NCI-H446 treated with DMSO at 0.1 percent for 48 hours (cell line): ENCODE measurements at places on chromosomes 13 and 19.

DNA sequence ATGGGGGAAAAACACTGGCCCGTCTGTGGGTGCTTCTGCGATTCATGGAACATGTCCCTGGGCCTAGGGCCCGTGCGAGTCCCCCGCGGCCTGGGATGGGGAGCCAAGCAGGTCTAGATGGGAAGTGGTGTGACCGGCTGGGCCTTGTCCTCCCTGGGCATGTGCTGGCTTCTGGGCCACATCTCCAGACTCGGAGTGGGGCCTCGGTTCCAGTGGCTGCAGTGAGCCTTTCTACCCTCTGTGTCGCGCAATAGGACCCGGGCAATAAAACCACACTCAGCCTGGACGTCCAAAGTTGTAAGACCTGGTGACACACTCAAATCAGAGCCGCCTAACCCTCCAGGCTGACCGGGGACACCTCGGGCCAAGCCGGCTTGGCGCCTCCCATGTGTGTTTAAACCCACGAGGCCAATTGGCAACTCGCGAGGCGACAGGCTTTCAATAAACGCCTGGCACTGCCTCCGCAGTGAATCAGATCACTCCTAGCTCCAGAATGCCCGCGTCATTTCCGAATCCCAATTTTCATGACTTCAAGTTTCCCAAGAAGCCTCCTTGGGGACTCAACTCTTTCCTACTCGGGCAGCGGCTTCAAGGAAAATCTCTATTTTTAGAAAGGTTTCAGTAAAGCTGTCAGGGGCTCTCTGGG is 57.3 kb downstream of the KLF2 start:
- DNase-seq, result no peak

- no peak for DNase-seq
Measured at GRCh38 chr13:40384976-40385857, 281.2 kb downstream of the FOXO1 start.

GRCh38 chr19:47839411-47839810 is 17.7 kb downstream of the CRX start:
- no peak for DNase-seq

GRCh38 chr13:21075011-21075378 is 13.6 kb upstream of the LATS2 start:
- DNase-seq, result no peak

DNA sequence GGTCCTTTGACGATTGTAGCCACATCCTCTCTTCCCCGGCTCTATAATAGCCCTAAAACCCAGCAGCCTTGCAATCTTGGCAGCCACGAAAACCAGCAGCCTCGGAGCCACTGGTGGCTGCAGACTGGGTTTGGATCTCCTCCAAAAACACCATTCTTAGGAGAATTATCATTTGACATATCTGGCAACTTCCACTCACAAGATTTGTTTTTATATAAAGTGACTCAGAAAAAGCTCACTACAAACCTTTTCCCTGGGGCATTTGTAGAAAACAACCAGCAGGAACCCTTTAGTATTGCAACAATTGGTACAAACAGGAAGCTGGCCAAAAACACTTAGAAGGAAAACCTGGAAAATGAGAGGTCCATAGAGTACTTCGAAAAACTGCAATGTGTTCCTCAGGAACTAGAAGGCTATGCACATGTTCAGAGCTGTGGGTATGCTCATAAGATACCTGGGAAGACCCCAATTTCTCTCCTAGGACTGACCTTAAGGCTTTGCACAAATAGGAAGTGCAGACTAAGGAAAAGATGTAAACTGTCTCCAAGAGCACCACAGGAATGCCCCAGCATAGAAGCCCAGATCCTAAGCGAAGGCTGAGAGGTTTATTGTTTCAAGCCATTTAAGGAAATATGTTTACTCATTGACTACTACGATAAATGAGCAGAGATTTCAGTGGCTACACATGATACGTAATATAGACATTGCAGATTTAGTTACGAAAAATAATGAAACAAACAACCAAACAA is 71.2 kb downstream of the MYO16 start:
- no peak for DNase-seq

DNA sequence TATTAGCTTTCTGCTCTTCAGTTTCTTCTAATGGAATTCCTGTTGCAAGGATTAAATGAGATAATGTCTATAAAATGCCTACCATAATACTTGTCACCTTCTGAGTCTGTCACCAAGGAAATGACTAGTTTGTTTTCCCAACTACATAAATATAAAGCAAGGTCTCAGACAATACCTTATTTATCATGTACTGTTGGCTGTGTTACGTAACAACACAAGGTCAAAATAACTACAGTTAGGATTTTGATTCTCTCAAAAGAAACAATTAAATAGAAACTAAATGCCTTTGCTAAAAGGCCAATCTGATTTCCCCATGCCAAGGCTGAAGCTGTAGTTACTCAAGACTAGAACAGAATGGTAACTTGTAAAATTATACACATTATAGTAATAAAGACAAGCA is 134.5 kb downstream of the PCDH9 start:
- DNase-seq, result no peak

GRCh38 chr19:11017275-11018035 is 56.6 kb downstream of the SMARCA4 start:
- DNase-seq, result no peak

DNA sequence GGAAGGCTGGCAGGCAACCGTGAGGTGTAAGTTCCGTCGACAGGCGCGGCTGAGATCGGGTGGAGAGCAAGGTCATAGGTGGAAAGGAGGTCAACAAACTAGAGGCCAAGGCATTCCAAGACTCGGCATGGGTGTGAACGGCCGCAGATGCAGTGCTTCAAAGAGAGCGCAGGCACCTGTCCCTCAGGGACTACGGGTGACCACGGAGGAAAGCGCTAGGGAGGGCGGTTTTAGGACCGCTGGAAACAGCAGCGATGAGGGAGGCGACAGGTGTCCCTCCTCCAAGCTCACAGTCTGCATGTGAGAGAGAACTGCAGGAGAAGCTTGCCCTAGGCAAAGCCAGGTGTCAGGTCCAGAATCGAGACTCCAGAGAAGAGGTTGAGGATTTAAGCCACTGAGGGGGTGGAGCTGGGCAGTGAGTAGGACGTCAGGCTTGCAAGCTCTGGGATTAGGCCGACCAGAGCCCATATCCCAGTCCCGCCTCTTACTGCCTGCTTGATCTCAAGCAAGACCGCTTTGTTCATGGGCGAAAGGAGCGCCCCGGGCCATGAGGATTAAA is 1.6 kb upstream of the MLNR start:
- no peak for DNase-seq

DNA sequence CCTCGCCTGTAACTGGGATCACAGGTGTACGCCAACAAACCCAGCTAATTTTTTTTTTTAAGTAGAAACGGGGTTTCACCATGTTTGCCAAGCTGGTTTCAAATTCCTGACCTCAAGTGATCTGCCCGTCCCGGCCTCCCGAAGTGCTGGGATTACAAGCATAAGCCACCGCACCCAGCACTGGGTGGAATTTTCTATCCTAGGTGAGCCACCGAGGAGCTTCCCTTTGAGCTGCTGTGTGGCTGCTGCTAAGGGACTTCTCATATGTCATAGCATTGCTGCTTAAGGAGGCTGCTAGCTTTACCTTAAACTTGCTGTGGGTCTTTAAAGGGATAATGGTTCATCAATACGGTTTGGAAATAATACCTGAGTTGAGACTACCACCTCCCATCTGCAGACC is 2.9 kb upstream of the AMER2 start:
- no peak for DNase-seq

GRCh38 chr13:35208587-35208986 is 266.5 kb downstream of the NBEA start:
- no peak for DNase-seq

DNA sequence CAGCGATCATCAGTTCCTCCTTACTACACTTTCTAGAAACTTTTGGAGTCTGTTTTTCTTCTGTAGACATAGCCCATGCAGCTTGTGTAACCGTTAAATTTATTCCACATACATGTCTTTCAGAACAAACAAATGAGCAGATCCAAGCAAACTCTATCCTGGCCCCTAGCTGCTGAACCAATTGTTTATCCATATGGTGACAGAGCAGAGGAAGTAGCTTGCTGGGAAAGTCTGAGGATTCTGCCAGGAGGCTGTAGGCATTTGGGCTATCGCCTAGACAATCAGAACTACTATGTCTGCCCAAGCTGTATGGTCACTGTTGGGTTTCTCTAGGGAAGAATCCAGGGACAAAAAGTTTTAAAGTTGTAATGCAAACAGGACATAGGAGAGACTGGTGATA is 343.7 kb downstream of the SPRY2 start:
- DNase-seq, result no peak

- no peak for DNase-seq
Measured at GRCh38 chr19:58407658-58408151, 744 bp upstream of the ZNF584 start.

- DNase-seq, result no peak
Measured at GRCh38 chr13:89514534-89515312, 1832.8 kb upstream of the MIR17HG start.

DNA sequence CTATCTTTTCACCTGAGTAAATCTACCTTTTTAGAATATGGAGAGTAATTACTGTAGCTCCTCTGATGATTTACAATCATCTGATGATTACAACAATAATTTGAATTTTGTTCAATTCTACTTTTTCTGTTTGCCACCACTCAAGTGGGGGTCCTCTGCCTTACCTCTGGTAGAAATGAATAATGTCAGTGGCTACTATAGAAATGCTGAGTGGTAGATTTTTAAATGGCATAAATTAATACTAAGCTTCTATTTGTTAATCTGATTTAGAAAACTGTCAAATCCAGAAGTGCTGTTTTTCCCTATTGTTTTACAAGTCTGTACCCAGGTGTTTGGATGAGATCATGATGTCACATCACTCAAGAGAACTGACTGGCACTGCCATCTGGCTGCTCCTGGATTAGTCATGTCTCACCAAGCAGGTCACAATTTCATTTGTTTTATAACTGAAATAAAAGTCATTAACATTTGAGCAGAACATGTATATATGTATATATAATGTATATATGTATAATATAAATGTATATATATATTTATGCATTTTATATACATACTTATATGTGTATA is 494.8 kb downstream of the TBC1D4 start:
- no peak for DNase-seq

DNA sequence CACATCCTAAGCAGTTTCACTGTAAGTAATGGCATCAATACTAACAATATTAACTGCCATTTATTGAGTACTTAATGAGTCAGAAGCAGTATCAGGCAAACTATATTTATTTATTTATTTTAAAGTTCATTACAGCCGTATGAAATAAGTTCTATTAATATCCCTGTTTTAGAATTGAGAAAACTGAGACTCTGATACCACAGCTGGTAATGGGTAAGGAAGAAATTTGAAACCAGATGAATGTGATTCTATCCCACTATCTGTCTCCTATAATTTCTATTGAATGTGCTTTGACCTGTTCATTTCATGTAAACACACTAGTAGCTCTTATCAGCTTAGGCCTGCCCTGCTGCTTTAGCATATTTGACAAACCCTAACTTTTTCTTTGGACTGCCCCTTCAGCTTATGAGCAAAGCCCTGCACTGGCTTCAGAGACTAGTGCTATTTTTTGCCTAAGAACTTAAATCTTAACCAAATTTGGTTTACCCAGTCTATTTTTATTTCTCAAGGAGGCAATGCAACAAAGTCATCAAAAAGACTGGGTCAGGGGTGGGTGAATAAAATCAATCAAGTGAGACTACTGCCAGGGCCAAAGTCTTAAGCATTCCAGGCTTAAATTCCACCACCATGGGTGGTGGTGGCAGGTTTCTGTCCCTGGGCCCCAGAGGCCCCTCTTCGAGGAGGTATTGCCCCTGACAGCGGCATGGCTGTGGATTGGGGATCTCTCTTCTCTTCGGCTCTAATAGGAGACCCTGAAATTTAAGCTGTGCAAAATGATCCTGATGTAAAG is 143.4 kb downstream of the DLEU7 start:
- no peak for DNase-seq

DNA sequence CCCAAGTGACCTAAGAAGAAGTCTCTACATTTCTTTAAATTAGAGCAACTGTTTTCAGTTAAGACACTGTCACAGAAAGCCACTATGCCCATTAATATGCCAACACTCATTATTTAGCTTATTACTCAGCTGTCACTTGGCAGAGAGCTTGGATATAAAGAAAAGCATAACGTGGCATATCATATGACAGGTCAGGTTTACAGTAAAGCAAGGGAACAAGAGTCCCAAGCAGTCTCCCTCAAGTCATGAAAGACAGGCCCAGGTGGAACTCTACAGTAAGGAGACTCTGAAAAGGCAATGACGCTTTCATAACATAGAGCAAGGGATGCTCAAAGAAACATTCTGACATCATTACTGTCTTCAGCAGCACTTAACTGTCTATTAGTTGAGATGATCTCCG is 6.3 kb downstream of the LHFPL6 start:
- DNase-seq, result peak; percentile 5

GRCh38 chr13:31947105-31947504 is 84.5 kb upstream of the FRY start:
- no peak for DNase-seq

DNA sequence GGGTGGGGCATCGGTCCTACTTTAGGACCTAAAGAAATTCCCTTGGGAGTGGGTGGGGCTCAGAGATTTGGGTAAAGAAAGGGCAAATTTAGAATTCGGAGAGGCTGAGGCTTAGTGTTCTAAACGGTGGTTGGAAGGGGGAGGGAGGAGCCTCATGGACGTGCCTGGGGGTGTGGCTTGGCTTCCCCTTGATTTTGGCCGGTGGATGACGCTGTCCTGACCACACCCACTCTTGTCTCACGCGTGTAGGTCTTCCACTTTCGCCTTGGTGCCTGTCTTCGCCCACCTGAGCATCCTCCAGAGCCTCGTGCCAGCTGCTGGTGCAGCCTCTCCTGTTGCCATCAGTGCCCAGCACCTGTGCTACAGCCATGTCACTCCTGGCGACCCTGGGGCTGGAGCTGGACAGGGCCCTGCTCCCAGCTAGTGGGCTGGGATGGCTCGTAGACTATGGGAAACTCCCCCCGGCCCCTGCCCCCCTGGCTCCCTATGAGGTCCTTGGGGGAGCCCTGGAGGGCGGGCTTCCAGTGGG is 1.2 kb upstream of the NUP62 start:
- no peak for DNase-seq

DNA sequence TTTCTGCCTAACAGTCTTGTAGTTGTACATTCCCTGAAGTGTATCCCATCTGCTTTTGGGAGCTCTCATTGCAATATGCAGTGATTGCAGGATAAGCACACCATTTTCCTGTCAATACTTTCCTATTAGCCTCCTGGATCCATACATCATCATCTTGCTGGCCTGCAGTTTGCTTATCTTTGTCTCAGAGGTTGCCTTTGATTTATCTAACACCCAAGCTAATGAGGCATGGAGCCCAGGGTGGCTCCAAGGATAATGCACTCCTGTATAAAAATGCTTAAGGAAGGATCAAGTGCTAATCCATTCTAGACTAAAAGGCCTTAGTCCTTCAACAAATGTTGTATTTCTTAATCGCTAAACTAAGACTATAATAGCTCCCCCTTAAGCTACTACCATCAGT is 161.6 kb upstream of the OBI1 start:
- no peak for DNase-seq
